ENCODE measurements at places on chromosomes 5 and 9. TPM values are rescaled to one million over a fixed set of nuclear protein-coding genes. Genes with fewer than 3 reads are reported as not detected.
A peak's percentile ranks its signal among the peaks of the same experiment; 100 is the strongest.

DNA sequence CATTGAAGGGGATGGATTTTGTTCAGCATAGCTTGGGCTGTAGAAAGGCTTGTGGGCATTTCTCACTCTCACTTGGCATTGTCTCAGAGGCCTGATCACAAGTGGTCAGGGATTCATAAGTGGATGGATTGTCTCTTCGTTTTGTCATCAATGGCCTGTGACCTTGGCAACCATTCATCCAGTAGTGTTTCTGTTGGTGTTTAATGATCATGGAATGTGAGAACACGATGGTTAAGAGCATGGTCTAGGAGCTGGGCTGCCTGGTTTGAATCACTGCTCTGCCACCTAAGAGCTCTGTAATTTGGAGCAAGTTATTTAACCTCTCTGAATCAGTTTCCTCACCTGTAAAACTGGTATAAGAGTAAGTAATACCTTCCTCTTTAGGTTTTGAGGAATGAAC lies 430.1 kb upstream of the MEF2C start:
- DNase-seq = no peak
- H3K27ac ChIP-seq = no peak overlapping the region
- no peaks in the 10 kb centered on the region for H3K4me1 ChIP-seq
- no peak overlapping the region for H3K4me3 ChIP-seq
- H3K36me3 ChIP-seq = no peaks in the 10 kb centered on the region
- H3K27me3 ChIP-seq = no peaks in the 10 kb centered on the region

The IFNA13 gene
- not detected for total RNA-seq

DNA sequence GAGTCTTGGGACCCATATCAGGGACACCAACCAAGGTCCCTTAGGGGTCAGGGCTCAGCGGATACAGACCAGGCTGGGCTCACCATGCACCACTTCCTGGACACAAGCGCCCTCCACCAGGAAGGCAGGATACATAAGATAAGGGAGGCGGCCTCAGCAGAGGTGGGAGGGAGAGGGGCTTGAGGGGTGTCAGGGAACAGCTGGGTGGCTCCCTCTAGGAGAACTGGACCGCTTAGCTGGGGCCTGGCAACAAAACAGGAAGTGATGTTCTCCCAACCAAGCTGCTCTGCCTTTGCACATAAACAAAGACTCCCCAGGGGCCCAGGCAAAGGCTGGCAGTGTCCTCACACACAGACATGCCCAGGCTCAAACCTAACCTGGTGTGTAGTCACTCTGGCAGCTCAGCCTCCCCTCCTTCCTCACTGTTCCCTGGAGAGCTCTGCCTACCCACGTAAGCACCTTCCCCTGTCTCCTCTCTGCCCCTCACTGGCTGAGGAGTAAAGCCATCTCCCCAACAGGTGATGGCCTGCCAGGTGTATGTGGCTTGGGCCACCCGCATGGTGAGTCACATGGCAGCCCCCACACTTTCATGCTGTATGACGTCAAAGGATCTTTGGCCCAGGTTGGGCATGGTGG lies 5.8 kb upstream of the BICD2 start:
- no peaks in the 10 kb centered on the region for H3K27me3 ChIP-seq
- DNase-seq = no peak
- H3K4me1 ChIP-seq = peaks cover 21% of the 10 kb centered on the region
- peak overlapping the region; percentile 35 for H3K27ac ChIP-seq
- no peak overlapping the region for H3K4me3 ChIP-seq

GRCh38 chr9:122261469-122261881 lies 3.2 kb downstream of the RBM18 start:
- H3K4me3 ChIP-seq = no peak overlapping the region
- no peak for DNase-seq
- H3K36me3 ChIP-seq = peaks cover 45% of the 10 kb centered on the region
- no peaks in the 10 kb centered on the region for H3K27me3 ChIP-seq
- H3K4me1 ChIP-seq = peaks cover 30% of the 10 kb centered on the region

DNA sequence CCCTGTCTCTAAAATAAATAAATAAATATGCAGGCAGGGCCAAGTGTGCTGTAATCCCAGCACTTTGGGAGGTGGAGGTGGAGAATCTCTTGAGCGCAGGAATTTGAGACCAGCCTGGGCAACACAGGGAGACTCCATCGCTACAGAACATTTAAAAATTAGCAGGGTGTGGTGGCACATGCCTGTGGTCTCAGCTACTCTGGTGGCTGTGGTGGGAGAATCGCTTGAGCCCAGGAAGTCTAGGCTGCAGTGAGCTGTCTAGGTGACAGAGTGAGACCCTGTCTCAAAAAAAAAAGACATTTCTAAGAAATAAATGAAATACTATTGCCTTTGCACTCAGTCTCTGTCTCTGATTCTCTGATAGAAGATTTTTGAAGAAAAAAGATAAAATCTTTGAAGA lies 1.2 kb upstream of the PCDHGA10 start:
- DNase-seq = no peak

GRCh38 chr5:136051486-136052220 lies 22.9 kb downstream of the TGFBI start:
- H3K27me3 ChIP-seq = no peaks in the 10 kb centered on the region
- no peak overlapping the region for H3K4me3 ChIP-seq
- no peaks in the 10 kb centered on the region for H3K36me3 ChIP-seq

The DIRAS2 gene
- total RNA-seq = not detected

DNA sequence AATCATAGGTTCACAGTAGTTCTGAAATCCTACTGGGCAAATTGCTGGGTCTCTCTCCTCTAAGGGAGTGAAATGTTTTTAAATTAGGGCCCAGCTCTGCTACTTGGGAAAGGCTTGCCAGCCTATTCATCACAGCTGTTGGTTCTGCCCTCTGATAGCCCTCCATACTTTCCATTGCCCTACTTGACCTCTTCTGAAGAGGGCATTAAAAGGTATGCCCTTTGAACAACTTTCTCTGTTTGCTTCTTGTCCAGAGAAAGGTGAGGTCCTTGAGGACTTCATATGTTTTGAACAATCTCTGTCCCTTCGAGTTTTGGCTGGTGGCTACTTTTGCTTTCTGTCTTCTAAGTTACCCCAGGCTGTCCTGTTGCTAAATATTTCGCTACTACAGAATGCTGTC lies 62.3 kb upstream of the JAK2 start:
- no peak for DNase-seq
- H3K27ac ChIP-seq = no peak overlapping the region
- no peaks in the 10 kb centered on the region for H3K36me3 ChIP-seq
- H3K4me3 ChIP-seq = no peak overlapping the region
- H3K4me1 ChIP-seq = no peaks in the 10 kb centered on the region
- H3K27me3 ChIP-seq = no peaks in the 10 kb centered on the region

GRCh38 chr5:145931718-145932117 lies 4.7 kb upstream of the SH3RF2 start:
- H3K4me1 ChIP-seq = peaks cover 6% of the 10 kb centered on the region
- DNase-seq = no peak
- no peaks in the 10 kb centered on the region for H3K36me3 ChIP-seq
- H3K27me3 ChIP-seq = peaks cover 4% of the 10 kb centered on the region
- no peak overlapping the region for H3K27ac ChIP-seq

GRCh38 chr9:71910650-71911060 lies 338 bp downstream of the ABHD17B start:
- H3K27ac ChIP-seq = peak overlapping the region; percentile 85
- peaks cover 5% of the 10 kb centered on the region for H3K36me3 ChIP-seq
- H3K4me3 ChIP-seq = peak overlapping the region; percentile 95
- no peaks in the 10 kb centered on the region for H3K27me3 ChIP-seq

DNA sequence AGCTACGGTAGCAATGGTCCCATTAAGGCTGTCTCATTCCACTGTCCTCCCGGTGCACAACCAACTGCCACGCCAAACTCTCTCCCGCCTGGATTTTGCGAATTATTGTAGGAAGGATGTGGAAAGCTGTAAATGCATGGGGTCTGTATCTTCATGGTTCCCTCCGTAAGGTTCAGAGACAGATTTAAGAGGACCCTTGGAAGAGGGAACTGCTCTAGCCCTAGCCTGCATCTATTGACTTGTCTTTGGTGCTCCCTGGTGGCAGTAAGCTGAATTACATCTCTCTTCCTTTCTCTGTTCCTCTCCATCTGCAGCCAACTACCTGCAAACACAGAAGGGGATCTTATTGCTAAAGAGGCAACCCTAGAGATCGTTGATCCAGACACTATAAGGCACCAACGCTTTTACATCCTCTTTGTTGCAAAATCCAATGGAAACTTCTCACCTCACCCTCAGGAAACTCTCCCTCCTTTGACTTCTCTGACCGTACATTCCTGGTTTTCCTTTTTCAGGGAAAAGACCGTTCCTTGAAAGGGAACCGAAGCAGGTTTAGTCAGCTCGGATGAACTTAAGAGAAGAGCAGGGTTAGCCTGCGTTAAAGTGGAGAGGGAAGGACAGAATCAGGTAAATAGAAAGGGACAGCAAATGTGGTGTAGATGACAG lies 11.9 kb downstream of the CAPSL start:
- no peaks in the 10 kb centered on the region for H3K36me3 ChIP-seq
- no peak overlapping the region for H3K27ac ChIP-seq
- DNase-seq = peak; percentile 76
- peaks cover 5% of the 10 kb centered on the region for H3K27me3 ChIP-seq

DNA sequence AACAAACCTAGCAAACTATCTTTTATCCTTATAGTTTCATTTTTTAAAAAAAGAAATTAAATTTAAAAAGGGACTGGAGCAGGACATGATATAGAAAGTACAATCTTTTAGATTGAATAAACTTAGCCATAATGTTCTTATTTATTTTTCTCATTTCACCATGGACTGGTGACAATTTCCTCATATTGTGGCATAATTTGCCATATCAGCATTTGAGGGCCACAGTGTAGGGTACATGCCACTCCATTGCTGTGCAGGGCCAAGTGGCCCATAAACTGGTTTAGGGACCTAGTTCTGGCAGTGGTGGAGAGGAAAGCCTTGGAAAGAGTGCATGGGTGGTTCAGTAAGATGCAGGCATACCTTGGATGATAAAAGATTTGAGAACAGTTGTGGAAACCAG lies 232.9 kb upstream of the ELL2 start:
- no peaks in the 10 kb centered on the region for H3K36me3 ChIP-seq
- H3K27me3 ChIP-seq = no peaks in the 10 kb centered on the region
- H3K4me1 ChIP-seq = no peaks in the 10 kb centered on the region
- no peak overlapping the region for H3K4me3 ChIP-seq
- no peak overlapping the region for H3K27ac ChIP-seq
